ENCODE measurements at places on chromosomes 7 and 10.

GRCh38 chr7:139095194-139095659 lies 14.3 kb downstream of the ZC3HAV1 start:
- no peak for DNase-seq

DNA sequence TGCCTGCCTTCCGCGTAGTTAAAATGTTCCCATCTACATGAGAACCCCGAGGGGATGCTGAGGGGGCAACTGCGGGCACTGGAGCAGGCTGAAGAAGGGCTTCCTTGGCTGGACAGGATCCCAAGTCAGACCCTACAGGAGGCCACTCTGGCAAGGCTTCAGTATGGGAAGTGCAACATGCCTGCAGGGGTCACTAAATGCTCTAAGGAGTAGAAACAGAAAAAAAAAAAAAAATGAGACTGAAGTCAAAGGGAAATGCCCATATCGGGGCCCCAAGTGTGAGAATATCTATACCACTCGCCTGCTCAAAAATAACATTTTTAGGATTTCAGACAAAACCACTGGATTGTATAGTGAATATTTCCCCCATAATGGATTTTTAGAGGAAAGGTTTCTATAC lies 33.5 kb downstream of the FAM204A start:
- no peak for DNase-seq

- no peak for DNase-seq
These were observed 156.4 kb downstream of the FZD1 start for GRCh38 chr7:91420606-91421005.

GRCh38 chr10:78742730-78743615 lies 325.8 kb upstream of the ZMIZ1 start:
- peak; percentile 27 for DNase-seq

DNA sequence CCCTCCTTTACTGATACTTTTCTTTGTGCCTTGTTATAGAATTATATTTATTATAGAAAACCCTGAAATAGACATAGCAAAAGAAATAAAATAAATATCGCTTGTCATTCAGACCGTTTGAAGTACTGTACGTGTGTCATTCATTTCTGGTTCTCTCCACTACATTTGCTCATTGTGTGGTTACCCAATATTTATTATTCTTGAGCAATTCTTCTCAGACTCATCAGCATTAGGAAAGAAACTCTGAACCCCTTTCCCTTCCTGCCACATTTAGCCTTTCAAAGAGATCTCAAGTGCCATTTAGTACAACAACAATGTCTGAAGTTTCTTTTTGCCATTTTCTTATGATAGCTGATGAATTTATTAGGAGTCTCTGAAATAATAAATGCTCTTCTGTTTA lies 154.1 kb downstream of the KIAA1217 start:
- no peak for DNase-seq

All from Ammon's horn (tissue), 1 donor.